CD4-positive, alpha-beta T cell treated with Interleukin-6 for 4 hours (primary cell): ENCODE measurements at places on chromosomes 7 and 10.

- DNase-seq = no peak
Observed at GRCh38 chr10:75640803-75641202, 209.4 kb downstream of the LRMDA start.

GRCh38 chr10:116150606-116151005 lies 122.4 kb downstream of the GFRA1 start:
- DNase-seq = no peak

GRCh38 chr10:129390147-129390546 lies 76.9 kb upstream of the MGMT start:
- DNase-seq = no peak

GRCh38 chr10:126470991-126471390 lies 82.7 kb upstream of the ADAM12 start:
- DNase-seq = no peak

DNA sequence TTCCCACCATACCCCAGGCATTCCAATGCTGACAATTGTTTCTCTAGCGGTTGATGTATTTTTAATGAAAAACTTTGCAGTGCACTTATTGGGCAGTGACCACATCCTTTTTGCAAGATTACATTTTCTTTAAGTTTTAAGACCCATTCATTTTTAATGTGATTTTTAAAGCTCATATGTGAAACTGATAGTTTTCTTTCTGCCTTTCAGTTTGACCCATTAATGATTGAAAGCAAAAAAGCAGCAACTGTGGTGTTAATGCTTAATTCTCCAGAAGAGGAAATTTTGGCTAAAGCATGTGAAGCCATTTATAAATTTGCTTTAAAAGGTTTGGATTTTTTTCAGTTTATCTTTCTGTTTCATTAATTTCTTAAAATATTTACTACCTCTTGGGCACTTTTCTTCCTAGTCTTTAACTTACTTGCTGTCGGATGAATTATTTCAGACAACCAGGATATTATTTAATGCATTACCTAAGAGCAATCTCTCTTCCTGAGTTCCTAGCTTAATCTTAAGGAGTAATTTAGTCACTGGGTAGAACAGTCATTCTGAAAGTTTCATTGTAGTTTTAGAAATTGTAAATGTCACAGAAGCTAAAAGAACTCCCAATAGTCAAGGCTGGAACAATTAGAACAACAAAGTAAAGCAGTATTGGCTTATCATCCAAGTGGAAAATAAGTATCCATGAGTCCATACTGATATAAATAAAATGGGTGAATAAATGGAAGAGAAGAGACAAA lies 18.3 kb downstream of the ARMC3 start:
- no peak for DNase-seq

GRCh38 chr7:117731455-117731854 lies 141.8 kb downstream of the CTTNBP2 start:
- DNase-seq = no peak

DNA sequence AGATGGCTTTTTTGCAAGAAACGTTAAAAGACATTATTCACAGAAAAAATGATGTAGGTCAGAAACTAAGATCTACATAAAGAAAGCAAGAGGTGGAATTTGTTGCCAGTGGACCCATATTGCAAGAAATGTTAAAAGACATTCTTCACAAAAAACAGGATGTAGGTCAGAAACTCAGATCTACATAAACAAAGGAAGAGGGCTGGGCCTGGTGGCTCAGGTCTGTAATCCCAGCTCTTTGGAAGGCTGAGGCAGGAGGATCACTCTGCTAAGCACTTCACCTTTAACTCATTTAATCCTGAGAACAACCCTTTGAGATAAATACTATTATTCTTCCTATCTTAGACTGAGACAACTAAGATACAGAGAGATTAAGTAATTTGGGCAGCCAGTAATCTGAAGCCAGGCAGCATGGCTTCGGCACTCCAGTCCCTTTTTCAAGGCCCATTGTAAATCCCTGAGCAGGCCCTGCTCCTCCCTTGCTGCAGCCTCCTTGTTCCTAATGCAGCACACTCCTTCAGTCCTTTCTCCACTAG lies 11.6 kb downstream of the ZFAND4 start:
- DNase-seq = no peak

- DNase-seq = no peak
Observed at GRCh38 chr10:75568450-75569130, 137.2 kb downstream of the LRMDA start.

- no peak for DNase-seq
Observed at GRCh38 chr10:84946904-84947303, 618.5 kb downstream of the CCSER2 start.

DNA sequence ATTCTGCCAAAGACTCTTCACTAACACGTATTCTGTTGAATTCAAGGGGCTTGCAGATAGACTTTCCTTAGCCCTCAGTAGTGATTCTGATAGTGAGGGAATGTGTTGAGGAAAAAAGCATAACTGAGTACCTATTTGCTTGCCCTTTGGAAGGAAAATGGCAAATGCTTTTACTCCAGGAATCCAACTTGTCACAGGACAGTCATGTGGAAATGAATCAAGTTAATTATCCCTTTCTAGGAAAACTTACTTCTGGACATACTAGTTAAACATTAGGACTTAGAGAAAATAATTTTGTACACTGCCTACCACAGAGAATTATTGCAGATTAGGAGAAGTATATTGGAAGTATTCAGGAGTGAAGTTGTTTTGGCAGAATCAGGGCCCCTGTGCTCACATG lies 148.9 kb upstream of the SLC13A1 start:
- no peak for DNase-seq
